ENCODE measurements at places on chromosomes 6 and 20.

GRCh38 chr20:63707558-63708300 lies at the start of the genes ARFRP1 and ZGPAT:
Gene ARFRP1, minus strand, starts transcription at chr20:63707976. Its CDS starts 885 bp downstream, at chr20:63707091.
Gene ZGPAT, plus strand, starts transcription at chr20:63708039. Its CDS starts 542 bp downstream, at chr20:63708581.
- peak; percentile 58 for DNase-seq

GRCh38 chr20:62856931-62857619 lies 4.5 kb downstream of the TCFL5 start:
- no peak for DNase-seq

DNA sequence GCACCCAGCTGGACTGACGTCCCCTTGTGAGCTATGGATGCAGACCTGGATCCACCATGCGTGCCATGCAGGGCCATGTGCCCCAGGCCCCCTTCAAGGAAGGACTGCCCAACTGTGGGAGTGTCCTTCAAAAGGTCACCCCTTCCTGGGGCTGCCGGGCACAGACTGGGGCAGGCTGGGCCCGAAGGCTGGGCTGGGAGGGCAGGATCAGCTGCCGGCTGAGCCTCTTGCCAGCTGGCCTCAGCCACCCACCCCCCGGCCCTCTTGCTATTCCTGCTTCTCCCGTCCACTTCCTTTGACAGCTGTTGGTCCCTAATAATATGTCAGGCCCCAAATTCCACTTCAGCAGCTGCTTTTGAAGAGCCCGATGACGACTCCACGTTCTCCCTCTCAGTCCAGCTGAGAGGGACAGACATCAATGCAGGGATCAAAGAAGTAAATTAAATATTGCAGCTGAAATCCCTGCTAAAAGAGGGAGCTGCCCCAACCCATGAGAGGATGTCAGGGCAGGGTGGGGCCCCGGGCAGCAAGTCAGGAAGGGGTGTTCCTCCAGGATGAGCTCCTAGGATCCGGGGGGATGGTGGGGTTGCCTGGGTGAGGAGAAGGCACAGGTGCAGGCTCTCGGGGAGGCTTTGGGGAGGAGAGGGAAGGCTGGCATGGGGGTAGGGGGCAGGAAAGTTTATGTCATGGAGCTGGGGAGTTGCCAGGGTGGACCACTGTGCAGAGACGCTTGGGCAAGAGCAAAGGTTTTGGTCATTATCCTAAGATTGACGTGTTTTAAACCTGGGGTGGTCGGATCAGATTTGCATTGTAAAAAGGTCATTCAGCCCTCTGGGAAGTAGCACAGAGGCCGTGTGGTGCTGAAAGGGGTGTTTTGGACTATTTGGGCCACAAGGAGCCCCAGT lies 185.0 kb downstream of the ANKRD60 start:
- DNase-seq, result no peak

- DNase-seq, result no peak
Measured at GRCh38 chr6:9257215-9257614, 821.9 kb upstream of the SLC35B3 start.

DNA sequence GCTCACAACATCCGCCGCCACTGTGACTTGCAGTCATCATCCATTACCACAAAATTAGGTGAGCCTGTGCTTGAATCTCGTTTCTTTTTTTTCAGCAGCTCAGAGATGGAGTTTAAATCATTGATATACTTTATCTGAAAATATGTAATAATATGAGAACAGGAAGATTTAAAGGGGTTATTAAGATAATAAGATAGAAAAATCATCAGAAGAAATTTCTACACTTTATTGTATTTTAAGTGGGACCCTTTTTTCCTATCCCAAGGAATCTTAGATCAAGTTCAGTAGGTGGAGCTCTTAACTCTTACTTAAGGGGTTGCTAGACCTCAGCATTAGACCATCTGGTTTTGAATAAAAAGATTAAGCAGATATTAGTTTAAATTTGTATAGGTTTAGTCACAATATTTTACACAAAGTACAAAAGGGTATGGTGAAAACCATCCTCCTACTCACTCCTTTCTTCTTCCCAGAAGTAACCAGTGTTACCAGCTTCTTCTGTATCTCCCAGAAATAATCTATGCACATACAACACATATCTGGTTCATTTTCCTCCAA lies 9.4 kb upstream of the NCOA7 start:
- DNase-seq, result no peak

DNA sequence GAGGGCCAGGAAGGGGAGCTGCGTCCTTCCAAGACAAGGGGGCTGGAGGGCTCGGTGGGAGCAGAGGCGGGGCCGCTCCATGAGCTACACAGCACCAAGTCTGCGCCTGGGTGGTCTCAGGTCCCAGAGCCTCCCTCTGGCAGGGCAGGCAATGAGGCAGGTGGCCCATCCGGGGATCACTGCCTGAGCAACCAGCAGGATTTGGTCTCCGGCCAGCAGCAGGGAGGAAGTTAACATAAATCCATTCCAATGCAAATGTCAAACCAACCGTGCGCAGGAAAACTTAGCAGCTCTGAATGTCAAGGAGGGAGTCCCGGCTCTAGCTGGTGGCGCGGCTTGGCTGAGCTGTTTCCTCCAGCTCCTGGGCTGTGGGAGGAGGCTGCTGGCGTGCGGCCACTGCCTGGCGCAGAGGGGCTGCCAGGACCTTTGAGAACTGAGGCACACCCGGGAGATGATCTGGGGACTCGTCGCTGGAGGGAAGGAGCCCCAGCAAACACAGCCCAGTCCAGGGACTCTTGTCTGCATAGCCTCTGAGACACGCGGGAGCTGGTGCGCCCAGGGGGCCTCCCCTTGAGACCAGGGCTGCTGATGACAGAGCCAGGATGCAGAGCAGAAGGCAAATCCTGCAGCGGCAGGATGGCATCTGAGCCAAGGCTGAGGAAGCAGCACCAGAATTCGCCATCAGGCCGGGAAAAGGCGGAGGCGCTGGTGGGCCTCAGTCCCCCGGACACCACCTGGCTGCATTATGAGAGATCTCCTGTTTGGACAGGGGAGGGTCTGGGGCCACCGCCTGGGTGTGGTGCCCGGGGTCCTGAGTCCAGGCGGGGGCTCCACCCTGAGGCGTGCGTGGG lies 33.1 kb upstream of the CHRNA4 start:
- DNase-seq, result no peak
